Psoas muscle (tissue), 8 donors: ENCODE measurements at places on chromosomes 12 and 14. TPM values are rescaled to one million over a fixed set of nuclear protein-coding genes. Genes with fewer than 3 reads are reported as not detected.

- no peak for DNase-seq
Observed at GRCh38 chr14:105084741-105085571, 19.7 kb upstream of the GPR132 start.

- no peak for DNase-seq
Observed at GRCh38 chr12:2290516-2291065, 237.8 kb downstream of the CACNA1C start.

DNA sequence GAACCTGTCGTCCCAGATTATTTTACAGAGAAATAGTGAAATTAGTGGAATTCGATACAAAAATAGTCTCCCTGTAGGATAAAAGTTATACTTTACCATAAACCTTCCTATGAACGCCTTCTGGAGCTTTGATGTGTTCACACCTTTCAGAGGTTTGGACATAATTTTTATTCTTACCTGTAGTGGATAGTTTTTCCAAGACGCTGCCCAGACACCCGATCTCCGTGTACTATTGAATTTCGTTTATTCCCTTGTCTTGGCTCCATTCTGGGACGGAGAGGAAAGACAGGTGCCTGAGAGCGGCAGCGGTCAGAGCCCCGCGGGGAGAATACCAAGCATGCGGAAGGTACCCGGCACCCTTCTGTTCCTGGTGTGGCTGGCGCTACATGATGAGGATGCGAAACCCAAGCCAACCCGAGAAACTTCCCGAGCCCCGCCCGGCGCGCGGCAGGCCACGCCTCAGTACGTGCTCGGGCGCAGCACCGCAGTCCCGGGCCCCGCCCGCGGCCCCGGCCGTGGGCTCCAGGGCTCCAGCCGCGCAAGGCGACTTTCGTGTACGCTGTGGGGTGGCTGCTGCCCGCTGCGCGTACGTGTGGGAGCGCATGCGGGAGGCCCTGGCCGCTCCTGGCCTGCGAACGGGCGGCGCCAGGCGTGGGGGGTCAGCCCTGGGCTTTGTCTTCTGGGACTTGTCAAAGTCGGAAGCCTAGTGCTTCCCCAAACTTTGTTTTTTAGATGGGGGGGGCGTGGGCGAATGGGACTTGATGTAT is 11.3 kb upstream of the SNAPC1 start:
- peak; percentile 89 for DNase-seq

Gene RAB2B
- 6.3 TPM for total RNA-seq

DNA sequence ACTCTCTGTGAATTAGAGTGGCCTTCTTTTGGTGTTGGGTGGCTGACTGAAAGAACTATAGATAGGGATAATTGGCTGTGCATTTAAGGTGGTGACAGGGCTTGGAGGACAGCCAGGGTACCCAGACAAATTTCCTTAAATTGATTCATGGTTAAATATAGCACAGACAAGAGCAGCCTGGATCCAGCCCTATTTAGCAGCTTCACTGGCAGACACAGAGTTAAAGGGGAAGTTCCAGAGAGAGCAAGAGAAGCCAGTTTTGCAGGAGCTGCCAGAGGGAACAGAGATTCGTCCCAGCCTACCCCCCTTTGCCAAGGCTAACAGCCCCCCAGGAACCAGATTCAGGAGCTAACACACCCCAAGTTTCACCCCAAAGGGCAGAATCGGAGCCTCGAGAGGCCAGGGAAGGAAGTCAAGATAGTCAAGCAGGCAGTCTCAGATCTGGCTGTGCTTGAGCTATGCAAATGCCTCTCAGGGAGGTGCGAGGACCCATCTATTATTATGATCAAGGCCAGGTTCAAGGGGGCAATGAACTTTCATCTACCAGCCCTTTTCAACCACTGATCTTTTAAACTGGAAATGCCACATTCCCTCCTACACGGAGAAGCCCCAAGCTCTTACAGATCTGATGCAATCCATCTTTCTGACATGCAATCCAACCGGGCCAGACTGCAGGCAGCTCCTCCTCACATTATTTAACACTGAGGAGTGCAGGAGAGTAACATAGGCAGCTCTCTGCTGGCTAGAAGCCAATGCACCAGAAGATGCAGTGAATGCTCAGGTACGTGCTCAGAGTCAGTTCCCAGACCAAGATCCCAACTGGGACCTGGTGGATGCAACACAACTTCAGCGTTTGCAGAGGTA is 58.2 kb downstream of the DHRS2 start:
- no peak for DNase-seq

Gene GYS2
- total RNA-seq, result not detected

- DNase-seq, result no peak
Observed at GRCh38 chr14:75907756-75908359, 73.9 kb downstream of the TGFB3 start.

- no peak for DNase-seq
Observed at GRCh38 chr14:71693381-71693780, 238.8 kb upstream of the RGS6 start.

GRCh38 chr12:56029666-56030293 is 8.9 kb downstream of the IKZF4 start:
- DNase-seq, result no peak

DNA sequence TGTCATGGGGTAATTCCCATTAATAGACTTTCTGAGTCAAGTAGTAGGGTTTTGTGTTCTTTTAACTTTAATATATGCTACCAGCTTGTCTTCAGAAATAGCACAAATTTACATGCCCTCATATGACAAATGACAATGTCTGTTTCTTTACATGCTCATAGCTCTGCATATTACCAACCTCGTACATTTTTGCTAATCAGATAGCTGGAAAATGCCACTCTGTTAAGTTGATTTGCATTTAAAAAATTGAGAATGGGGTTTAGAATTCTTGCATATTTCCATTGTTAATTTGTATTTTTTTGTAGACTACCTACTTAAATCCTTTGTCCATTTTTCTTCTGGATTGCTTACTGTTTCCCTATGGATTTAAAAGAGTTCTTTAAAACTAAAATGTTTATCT is 31.2 kb downstream of the SERPINA1 start:
- no peak for DNase-seq

DNA sequence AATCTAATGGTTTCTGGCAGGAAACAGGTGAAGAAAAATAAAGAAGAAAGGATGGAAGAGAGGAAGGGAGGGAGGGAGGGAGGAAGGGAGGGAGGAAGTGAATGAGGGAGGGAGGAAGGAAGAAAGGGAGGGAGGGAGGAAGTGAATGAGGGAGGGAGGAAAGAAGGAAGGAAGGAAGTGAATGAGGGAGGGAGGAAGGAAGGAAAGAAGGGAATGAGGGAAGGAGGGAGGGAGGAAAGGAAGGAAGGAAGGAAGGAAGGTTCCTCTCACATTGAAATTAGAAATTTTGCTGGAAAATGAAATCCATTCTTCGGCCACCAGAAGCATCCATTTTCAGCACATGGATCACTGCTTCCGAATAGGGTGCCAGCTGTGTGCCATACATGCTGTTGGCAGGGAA is 62.2 kb upstream of the PELI2 start:
- DNase-seq, result no peak

DNA sequence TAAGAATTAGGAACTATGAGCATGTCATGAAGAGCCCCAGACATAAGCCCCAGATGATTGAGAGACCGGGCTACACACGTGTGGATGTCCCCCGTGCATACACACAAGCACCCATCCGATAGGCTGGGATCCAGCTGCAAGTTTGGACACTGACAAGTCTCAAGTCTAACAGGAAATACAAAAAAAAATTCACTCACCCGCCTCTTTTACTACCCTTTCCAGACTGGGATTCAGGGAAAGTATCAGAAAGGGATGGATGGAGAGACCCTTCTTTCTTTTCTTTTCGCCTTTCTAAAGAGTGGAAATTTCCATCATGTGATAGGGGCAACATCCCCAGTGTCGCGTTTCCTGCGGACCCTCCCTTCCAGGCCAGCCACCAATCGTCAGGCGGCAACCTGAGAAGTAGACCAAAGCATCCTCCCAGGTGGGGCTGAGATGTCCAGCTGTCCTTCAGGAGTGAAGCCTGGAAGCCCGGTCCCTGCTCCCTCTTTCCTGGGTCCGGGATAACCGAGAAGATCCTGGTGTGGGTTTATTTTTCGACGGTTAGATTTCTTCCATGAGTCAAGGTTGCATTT is 6.4 kb upstream of the SLC38A4 start:
- DNase-seq, result no peak
